ENCODE measurements at places on chromosomes 11 and 22.

GRCh38 chr11:122214567-122214966 lies 98.6 kb upstream of the BLID start:
- no peak for DNase-seq

GRCh38 chr11:102268985-102269470 lies 48.3 kb upstream of the BIRC3 start:
- no peak for DNase-seq

GRCh38 chr11:22927793-22928192 lies 67.5 kb upstream of the CCDC179 start:
- no peak for DNase-seq

DNA sequence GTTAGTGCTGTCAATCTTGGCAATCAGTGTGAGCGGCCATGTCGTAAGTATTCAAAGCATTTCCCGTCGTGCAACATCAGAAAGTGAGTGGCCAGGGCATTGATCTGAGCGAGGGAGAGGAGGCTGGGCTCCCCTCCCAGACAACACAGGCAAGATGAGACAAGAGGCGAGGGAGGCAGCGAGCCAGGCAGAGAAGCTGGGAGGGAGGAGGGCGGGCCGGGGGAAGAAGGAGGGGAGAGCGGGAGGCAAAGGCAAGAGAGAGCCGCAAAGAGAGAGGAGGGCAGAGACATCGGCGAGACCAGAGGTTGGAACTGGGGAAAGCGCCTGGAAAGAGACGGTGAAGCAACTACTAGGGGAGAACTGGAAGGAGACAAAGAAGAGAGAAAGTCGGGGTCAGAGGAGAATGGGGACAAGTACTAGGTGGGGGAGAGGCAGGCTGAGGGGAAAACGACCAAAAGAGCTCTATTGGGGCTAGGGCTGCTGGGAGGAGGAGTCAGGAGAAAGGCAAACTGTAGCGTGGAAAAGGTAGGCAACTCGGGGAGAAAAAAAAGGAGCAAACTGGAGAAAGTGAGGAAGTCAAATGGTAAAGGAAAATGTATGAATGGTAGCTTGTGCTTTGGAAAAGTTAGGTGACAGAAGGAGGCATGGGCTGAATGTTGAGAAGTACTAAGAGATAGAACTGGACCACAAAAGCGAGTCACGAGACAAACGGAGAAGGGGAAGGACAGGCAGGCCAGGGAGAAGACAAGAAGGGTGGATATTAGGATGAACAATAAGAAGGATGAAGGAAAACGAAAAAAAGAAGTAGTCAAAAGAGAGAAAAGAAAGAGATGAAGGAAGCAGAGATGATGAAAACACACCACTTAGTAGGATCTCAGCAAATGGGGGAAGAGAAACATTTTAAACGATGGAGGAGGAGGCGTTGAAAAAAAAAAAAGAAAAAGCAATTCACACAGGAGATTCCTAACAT lies 130.5 kb upstream of the C11orf58 start:
- DNase-seq, result no peak

- DNase-seq, result no peak
Measured at GRCh38 chr22:44782363-44782963, 30.1 kb downstream of the ARHGAP8 start.

All from stimulated activated CD8-positive, alpha-beta memory T cell treated with anti-CD3 and anti-CD28 coated beads, Interleukin-4, amount 100 ng/mL, for 4 hours (primary cell).